Cortex of kidney (tissue), 1 donor: ENCODE measurements at places on chromosomes 16 and 17.

DNA sequence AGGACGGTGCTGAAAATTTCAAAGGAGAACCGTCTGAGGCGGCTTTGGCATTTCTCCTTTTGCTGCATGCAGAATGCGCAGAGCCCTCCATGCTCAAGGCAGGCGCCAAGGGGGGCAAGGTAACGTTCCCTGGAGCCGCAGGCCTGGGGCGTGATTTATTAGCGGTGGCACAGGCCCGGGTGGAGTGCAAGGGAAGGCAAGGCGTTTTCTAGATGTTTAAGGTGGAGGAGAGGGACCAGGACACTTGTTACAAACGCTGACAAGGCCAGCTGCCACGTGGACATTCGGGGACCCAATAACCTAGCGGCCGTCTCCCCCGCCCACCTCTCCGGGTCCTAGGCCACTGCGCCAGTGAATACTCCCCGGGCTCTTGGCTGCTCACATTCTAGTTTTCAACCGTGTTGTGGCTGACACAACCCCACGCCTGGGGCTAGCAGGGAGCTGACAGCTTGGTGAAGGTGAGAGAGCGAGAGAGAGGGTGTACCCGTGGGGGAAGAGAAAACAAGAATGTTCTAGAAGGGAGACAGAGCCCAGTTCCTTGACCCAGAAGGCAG, 250.1 kb downstream of the C16orf95 start:
- no peak for DNase-seq

- no peak for DNase-seq
These were observed 705 bp downstream of the KRABD2 start for GRCh38 chr17:8375738-8376259.

DNA sequence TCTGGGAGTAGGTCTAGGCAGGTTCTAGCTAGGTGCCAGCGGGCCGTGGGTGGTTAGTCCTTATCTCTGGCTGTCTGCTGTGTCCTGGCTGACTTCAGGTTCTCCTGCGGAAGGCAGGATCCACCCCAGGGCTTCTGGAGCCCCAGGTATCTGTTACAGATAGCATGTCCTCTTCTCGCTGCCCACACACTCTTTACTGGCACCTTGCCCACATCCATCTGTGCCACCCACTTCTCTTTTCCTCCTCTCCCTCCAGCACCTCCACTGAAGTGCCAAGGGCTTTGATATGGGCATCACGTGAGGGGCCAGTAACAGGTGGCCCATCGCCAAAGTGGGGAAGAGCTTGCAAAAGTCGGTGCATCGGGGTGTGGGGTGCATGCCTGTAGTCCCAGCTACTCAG, 4.6 kb upstream of the MPP2 start:
- DNase-seq = no peak

DNA sequence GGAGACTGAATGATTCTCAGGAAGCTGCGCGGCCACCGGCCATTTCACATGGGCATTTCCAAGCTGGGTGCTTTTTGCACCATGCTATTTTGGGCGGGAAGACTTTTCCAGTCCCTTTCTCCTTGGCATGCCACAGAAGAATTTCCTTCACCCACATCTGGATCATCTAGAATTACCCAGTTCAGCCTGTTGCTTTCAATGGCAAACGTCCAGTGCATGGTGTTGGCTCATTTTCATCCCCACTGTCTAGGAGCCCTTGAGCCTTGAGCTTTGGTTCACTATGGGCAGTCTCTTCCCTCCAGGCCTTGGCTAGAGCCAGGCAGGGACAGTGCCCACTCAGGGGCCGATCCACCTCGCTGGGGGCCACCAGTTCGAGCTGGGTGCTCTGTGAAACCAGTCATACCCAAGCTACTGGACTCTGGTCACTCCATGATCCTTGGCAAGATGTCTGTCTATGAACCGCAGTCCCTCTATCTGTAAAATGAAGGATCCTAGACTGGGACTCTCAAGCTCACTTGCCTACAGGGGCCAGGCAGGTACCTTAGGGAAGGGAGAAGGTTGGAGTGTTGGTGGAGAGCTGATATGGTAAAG, 71.1 kb downstream of the CYLD start:
- DNase-seq = no peak

DNA sequence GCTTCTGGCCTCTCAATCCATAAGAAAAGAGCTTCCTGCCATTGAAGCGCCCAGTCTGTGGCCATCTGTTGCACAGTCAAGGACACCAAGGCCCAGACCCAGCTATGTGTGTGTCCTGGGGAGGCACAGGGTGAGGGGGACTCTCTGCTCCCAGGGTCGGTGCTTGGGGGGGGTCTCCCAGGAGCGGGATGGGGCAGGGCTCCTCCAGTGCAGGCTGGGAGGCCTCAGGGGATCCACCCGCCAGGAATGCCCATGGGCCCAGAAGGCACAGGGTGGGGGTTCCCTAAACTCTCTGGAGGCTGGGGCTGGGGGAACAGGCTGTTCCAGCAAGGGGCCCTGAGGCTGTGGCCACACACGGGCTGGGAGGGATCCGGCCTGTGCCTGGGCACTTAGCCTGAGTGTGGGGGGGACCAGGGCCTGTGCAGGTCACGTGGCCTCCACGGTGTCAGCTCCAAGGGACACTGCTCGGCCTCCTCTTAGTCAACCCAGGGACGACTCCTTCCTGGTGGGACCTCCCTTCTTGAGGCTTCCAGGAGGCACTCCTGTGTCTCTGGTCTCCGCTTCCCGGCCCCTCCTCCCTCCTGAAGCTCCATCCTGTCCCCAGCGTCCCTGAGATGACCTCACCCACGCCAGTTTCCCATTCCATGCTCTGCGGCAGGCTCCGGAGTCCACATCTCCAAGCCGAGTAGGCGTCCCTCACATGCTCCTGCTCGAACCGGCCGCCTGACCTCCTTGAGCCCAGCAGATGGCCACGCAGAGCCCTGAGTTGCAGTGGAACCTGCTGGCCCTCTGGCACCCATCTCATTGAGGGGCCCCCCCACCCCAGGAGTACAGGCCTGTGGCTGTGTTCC, 23.1 kb upstream of the BAHCC1 start:
- DNase-seq = no peak

DNA sequence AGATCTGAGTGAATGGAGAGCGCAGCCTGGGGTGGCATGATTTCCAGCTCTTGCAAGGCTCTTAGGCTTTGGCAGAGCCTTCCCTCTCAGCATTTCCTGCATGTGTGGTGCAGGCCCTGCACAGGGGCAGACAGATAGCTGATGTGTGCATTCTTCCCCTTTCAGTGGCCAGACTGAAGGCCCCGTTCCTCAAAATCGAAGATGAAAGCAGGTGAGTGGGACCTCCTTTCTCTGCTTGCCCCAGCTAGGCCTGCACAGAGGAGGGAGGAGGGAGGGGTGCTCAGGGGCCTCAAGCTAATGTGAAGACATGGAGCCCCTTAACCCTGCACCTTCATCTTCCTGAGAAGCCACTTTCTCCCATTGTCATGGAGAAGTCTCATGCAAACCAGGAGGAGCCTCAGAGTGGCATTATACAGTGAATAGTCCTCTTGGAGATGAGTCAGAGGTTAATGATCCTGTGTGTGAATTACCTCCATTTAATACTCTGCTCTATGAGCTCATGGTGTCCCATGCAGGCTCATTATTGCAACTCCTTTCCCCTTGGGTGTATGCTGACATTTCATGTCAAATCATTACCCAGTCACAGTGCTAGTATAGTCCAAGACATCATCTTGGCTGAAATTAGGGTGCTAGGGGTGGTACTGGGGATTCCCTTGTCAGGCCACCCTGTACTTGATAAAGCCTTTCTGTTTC, 20.4 kb upstream of the ADAM11 start:
- no peak for DNase-seq

- peak; percentile 54 for DNase-seq
These were observed at the start of gene PLSCR3 for GRCh38 chr17:7394452-7395191. Gene PLSCR3, minus strand, starts transcription at chr17:7394525. Its CDS starts 415 bp downstream, at chr17:7394110.
